ENCODE measurements at places on chromosomes 7 and 10. TPM values are rescaled to one million over a fixed set of nuclear protein-coding genes. Genes with fewer than 3 reads are reported as not detected.

NPC1L1 gene
- 0.11 TPM for polyA plus RNA-seq

CPA2 gene
- polyA plus RNA-seq: 0.35 TPM

DENND2A gene
- 51.9 TPM for polyA plus RNA-seq

OR2A1 gene
- polyA plus RNA-seq: 0.29 TPM

MXI1 gene
- polyA plus RNA-seq: 88.5 TPM

DYNC1I1 gene
- polyA plus RNA-seq: 45.6 TPM

GALNT17 gene
- polyA plus RNA-seq: 54.8 TPM

TAS2R4 gene
- 1.4 TPM for polyA plus RNA-seq

WIPF3 gene
- polyA plus RNA-seq: 17.8 TPM

PAPOLB gene
- 0.20 TPM for polyA plus RNA-seq

ATOH7 gene
- 0.99 TPM for polyA plus RNA-seq

PLPP4 gene
- polyA plus RNA-seq: 31.1 TPM

Data from spinal cord (tissue), 10 donors.